ENCODE measurements at places on chromosomes 12 and 14. TPM values are rescaled to one million over a fixed set of nuclear protein-coding genes. Genes with fewer than 3 reads are reported as not detected.

DNA sequence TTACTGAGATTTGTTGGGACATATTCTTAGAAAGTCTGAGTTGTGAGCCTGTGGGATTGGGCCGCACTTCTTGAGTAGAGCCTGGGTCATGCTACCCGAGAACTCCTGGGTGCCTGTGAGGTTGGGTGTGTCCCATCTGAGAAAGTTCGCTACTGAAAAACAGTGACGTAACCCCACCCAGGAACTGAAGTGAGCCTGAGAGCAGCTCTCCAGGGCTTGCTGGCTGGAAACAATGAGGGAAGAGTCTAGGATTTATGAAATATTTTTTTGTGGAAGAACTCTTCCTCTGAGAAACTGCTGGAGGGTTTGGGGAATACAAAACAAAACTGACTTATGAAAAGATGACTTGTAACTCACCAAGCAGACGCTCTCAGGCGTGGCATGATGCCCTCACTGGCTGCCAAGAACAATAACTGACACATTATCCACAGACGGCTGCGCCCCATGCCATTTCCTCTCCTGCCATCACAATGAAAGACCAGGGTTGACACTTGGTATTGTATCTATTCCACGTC lies 69.2 kb downstream of the RASSF3 start:
- DNase-seq: peak; percentile 85

The GPN3 gene
- 15.8 TPM for total RNA-seq

DNA sequence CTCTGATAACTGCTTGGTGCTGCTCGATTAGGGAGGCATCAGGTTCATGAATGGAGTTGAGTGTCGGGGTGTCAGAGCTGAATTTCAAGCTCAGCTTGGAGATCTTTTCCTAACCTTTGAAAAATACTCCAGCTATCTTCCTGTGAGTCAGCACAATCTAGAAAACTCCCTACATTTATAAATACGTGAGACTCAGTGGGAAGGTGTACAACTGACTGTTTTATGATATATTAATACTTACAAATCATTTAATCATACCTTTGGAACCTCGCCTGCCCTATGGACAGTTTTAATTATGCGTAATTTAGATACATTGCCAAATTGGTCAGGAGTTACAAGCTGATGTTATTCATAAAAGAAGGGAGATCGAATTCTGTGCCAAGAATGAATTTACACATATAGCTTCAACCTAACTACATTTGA lies 961 bp downstream of the CMAS start:
- no peak for DNase-seq

- DNase-seq: no peak
Observed at GRCh38 chr14:29896354-29896821, 31.3 kb downstream of the PRKD1 start.

DNA sequence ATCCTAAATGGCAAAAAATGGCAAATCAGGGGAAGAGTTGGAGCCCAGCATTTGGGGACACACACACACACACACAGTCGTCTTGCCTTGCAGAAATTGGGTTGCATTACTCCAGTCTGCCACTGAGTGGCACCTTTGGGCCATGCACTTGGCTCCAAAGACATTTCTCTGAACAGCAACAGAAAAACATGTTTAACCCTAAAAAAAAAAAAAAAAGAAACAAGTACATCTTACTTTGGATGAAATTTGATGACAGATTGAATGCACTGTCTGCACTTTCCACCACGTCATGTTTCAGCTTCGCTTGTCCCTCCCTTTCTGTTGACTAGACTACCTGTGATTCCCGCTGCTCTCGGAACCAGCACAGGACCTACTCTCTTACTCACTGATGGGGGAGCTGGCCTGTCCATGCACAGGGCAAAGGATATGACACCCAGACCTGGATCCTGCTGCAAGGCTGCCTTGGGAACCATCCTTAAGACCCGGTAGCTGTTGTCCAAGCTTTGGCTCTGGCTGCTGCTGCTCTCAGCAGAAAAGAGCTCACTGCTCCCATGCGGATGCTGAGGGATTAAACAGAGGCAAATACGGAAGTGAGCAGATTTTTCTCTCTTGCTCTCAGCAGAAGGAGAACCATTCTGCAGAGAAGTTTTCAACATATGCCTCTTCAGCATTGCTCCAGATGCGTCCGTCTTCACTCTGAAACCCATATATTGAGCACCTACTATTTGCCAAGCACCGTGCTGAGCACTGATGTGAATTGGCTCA lies 376.8 kb downstream of the DPF3 start:
- DNase-seq: no peak

DNA sequence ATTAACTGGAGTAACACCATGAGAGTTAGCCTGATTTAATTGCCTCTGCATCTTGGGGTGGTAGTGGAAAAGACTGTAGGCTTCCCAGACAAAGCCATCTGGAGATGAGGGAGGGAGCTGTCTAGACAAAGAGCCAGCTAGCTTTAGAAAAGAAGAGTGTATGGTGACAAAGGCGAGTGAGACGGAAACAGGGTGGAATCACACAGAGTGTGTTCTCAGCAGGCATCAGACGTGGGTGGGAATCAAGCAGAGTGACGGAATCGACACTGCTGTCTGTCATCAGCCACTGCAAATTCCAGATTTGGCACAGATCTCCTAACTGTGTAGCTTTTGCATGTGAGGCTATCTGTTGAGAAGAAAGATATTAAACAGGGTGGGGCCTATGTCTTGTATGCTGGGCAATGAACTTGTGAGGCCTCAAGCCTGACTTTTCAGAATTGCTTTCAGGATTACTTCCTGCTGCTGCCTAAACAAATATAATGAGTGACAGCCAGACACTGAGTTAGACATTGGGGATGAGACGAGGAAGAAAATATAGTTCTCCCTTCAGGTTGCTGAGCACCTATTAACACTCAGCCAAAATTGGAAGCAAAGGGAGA lies 236.5 kb upstream of the GRIP1 start:
- DNase-seq: no peak

GRCh38 chr12:88339254-88339949 lies 197.3 kb downstream of the TMTC3 start:
- DNase-seq: no peak

- no peak for DNase-seq
Observed at GRCh38 chr14:63245893-63246292, 41.6 kb downstream of the RHOJ start.

The CLEC14A gene
- total RNA-seq: 10.5 TPM
